ENCODE measurements at places on chromosomes 1 and 21.

DNA sequence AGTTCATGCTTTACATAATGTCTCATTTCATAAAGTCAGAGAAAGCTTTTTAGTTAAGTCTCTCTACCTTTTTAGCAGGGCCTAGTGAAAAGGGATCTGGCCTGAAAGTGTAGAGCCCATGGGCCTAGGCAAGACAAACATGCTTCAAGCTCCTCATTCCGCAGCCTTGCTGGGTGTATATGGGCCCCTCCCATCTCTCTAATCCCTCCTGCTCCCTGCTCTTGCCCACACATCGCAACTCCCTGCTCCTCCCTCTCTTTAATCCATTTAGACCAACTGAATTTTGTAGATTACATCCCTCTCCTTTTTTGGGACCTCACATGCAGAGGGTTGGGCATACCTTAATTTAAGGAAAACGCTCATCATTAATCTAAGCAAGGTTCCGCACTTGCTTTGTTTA, 42.3 kb upstream of the CCDC190 start:
- no peak for DNase-seq

DNA sequence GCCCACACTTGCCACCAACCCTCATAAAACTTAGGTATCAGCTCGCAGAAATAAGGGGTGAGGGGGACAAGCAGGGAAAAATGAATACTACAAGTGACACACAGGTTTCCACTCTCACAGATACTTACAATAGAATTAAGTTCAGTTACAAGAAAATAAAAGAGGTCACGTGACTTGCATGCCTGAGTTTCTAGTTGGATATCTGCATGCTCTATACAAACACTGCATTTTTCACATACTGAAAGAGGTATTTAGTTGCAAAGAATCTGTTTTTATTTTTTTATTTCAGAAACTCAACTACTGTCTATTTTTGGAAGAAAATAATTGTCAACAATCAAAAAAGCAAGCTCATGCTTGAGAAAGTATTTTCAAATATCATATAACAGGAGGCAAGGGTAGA, 43.5 kb downstream of the DPYD start:
- DNase-seq: no peak

DNA sequence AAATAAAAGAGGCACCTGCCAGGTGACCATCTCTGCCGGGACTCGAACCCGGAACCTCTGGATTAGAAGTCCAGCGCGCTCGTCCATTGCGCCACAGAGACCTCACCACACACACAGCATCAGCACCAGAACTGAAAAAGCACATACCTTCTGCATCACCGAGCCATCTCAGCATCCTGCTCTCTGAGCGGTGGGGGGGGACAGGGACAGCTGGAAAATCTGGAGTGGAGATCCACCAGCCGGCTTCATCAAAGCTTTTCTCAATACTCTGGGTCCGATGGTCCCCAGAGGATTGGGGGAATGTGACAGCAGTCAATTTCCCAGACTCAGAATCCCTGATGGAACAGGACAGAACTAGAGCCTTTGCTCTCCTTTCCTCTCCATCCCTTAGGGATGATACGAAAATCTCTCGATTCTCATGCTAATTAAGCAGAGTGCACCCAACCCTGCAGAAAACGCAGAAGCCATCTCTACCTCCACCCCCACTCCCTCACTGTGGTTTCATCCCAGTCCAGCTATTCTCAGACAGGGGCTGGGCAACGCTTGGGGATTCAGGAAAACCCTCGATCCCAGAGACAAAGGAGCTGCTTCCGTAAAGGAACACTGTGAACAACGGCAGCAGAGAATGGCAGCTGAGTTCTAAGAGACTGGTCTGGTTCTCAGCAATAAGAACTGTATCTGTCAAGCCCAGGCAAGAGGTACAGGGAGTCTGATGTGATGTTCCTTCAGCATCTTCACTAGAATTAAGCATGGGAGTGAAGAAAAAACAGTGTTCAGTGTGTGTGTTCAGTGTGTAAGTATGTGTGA, 29.6 kb upstream of the CADM3 start:
- no peak for DNase-seq

DNA sequence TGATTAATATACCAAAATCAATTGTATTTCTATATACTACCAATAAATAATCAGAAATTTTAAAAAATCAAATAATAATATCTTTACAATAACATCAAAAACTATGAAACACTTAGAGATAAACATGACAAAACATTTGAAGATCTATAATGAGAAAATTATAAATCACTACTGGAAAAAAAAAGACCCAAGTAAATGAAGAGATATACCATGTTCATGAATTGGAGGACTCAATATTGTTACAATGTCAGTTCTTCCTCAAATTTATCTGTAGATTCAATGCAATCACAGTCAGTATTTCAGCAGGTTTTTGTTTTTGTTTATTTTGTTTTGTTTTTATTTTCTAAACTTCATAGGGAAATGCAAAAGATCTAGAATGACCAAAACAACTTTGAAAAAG, 4.2 kb upstream of the ITPKB start:
- no peak for DNase-seq

GRCh38 chr1:177585302-177586220, 384.3 kb downstream of the SEC16B start:
- DNase-seq: no peak

DNA sequence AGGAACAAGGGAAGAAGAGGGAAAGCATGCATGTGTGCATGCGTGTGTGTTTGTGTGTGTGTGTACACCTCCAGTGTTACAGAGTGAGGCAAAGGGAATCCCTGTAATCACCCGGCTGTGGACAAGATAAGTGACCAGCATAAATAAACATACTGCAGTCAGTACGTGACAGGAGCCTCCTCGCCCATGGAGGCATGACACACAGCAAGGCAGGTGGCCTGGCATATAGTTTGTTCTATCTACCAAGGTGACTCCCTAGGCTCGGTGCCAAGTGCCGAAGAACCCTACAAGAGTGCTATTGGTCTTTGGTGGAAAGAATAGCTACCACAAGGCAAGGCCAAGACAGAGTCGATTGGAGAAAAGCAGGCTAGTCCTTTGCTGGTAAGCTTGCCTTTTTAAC, 31.7 kb upstream of the HEATR1 start:
- no peak for DNase-seq

DNA sequence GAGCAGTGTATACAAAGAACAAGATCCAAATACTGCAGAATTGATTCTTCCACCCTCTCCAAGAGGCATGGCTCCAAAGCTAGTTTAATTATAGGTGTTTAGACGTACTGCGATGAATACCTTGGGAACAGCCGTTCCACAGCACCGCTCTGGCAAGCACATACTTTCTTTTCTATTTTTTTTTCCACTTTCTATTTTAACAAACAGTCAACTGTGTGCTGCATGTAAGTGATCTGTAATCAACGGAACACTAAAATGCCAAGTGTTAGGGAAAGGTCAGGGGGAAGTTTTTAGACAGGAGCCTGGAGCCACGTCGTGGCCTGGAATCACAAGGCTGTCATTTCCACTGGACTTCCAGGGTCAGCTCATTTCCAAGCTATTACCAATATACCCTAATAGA, 486.4 kb upstream of the DAB1 start:
- DNase-seq: no peak

DNA sequence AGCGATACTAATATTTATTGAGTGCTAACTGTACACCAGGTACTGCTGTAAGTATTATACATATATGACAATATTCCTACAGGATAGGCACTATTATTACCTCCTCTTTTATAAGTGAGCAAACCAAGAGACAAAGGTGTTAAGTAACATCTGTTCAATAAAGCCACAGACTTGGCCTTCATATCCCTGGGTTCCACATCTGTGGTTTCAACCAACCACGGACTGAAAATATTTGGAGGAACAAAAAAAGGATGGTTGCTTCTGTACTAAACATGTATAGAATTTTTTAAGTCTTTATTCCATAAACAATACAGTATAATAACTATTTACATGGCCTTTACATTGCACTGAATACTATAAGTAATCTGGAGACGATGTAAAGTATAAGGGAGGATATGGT, 95.1 kb downstream of the RERE start:
- DNase-seq: no peak

GRCh38 chr21:38933731-38934130, 128.0 kb downstream of the ETS2 start:
- DNase-seq: no peak

DNA sequence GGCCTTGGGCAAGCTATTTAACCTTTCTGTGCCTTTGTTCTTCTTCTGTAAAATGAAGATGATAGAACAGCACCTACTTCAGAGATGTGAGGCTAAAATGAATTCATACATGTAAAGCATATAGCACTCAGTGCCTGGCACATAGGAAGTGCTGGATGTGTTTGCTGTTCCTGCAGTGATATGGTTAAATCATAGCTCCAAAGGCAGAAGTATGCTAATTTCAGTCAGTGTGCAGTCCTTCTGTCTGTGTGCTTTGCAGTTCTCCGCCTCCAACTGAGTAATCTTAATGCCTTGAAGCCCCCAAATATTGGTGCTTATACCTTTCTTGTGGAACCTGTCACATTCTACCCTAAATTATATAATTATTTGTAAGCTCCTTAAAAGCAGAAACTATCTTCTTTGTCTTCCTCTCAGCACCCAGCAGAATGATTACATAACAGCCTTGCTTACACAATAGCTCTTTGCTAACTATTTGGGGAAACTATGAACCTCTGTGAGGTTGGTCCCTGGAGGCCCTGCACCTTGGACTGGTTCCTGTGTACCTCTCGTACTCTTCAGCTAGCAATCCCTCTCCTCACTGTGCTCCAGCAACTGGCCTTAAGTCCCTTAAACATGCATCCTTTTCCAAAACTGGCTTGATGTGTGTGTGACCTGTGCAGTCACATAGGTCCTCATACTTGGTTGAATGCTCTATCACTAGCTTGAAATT, 57.0 kb upstream of the CACYBP start:
- DNase-seq: no peak

GRCh38 chr21:43921571-43921978, 56.6 kb downstream of the AGPAT3 start:
- DNase-seq: no peak

- DNase-seq: no peak
Observed at GRCh38 chr1:24996983-24997893, 67.2 kb upstream of the RUNX3 start.

GRCh38 chr21:25871566-25871965, 136.8 kb downstream of the GABPA start:
- DNase-seq: no peak

- DNase-seq: no peak
Observed at GRCh38 chr1:44565833-44566232, 108.4 kb downstream of the TMEM53 start.

- DNase-seq: no peak
Observed at GRCh38 chr21:43271452-43272020, 102.7 kb downstream of the CRYAA start.

GRCh38 chr21:38441153-38441552, 57.1 kb downstream of the ERG start:
- DNase-seq: no peak

GRCh38 chr1:51190961-51191360, 45.1 kb upstream of the RNF11 start:
- DNase-seq: no peak

- DNase-seq: no peak
Observed at GRCh38 chr1:54290506-54291184, 90.7 kb downstream of the MRPL37 start.

- no peak for DNase-seq
Observed at GRCh38 chr21:25658427-25659035, 19.5 kb downstream of the JAM2 start.

DNA sequence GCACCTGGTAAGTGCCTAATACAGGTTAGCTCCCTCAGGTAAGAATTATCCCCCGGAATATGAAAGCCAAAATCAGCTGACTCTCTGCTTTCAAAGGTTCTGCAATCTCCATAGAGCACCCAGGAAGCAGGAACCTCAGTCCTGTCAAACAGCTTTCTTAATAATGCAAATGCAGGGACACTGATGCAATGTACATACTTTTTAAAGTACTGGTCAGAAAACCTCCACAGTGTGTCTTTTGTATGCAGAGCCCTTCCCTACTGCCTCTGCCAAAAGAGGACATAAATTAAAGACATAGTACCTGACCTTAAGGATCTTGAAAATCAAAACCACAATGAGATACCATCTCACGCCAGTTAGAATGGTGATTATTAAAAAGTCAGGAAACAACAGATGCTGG, 365.0 kb upstream of the KAZN start:
- no peak for DNase-seq

DNA sequence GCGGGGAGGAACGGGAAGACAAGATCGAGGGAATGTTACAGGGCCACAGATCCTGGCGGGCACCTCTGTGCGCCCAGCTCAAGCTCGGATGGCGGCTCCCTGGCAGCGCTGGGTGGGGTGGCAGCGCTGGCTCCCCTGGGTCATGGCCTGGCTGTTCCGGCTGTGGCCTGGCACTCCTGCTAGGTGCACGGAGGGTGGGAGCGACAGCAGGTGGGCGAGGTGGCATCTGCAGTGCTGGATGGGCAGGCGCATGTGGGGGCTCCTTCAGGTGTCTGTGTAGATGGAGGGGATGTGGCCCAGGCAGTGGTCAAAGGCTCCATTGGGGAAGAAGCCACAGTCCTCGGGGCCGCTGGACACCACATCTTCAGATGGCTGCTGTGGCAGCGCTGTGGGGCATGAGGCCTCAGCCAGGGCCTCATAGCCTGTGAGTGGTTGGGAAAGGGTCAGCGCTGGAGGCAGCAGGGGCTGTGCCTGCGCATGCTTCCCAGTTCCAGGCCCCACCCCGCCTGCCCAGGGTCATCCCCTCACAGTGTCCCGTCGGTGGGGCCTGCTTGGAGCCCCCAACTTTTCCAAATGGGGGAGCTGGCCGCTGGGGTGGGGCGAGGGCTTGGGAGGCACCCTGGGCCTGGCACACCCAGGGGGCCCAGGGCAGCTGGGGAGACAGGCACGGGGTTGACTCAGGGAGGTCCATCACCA, 47.3 kb downstream of the DMRTB1 start:
- no peak for DNase-seq

- DNase-seq: peak; percentile 31
Observed at GRCh38 chr1:204565617-204566582, 49.7 kb downstream of the MDM4 start.

GRCh38 chr1:225877580-225877979, 4.6 kb downstream of the TMEM63A start:
- DNase-seq: no peak

DNA sequence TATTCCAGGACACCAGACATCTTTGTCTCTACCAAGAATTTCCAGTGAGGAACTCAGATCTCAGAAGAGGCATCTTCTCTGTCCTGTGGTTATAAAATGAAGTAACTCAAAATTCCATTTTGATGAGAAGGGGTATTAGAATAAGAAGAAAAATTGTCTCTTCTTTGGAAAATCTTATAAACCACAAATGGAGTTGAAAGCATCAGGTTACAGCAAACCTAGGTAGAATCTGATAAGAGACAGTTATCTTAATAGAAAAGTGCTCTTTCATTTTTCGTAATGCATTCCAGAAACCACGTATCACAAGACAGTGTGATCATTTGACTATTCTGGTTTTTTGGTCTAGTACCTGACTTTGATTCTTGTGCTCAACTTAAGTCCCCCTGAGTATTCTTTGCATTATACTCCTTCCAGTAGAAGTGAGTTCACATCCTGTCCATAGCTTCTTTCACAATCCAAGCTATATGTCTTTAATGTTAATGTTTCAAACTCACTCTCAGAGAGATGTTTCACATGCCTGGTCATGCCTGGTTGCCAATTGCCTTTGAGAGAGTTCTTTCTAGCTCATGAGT, 120.9 kb upstream of the PRDX6 start:
- DNase-seq: no peak

GRCh38 chr1:7515175-7515574, 255.9 kb upstream of the VAMP3 start:
- DNase-seq: no peak
